Muscle of back (tissue), 13 donors: ENCODE measurements at places on chromosomes 5 and 9.
A peak's percentile ranks its signal among the peaks of the same experiment; 100 is the strongest.

DNA sequence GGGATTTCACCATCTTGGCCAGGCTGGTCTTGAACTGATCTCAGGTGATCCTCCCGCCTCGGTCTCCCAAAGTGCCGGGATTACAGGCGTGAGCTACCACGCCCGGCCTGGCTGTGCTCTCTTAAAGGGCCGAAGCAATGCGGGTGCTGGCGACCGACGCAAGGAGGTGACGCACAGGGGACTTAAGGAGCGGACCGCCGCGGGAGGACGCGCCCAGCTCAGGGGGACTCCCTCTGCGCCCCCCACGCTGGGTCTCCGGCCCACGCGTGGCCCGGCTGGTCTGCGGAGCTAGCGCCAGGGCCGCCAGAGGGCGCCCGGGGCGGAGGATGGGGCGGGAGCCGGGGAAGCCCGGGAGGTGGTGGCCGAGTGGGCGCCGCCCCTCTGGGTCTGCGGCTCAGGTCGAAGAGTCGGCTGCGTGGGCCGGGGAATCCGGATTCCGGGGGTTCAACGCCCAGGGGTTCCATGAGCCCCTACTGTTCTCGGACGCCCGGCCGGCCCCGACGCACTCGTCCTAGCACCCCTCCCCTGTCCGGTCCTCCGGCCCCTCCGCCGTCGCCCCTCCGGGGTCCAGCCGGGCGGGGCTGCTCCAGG, 502 bp upstream of the CERCAM start:
- peak; percentile 67 for DNase-seq

DNA sequence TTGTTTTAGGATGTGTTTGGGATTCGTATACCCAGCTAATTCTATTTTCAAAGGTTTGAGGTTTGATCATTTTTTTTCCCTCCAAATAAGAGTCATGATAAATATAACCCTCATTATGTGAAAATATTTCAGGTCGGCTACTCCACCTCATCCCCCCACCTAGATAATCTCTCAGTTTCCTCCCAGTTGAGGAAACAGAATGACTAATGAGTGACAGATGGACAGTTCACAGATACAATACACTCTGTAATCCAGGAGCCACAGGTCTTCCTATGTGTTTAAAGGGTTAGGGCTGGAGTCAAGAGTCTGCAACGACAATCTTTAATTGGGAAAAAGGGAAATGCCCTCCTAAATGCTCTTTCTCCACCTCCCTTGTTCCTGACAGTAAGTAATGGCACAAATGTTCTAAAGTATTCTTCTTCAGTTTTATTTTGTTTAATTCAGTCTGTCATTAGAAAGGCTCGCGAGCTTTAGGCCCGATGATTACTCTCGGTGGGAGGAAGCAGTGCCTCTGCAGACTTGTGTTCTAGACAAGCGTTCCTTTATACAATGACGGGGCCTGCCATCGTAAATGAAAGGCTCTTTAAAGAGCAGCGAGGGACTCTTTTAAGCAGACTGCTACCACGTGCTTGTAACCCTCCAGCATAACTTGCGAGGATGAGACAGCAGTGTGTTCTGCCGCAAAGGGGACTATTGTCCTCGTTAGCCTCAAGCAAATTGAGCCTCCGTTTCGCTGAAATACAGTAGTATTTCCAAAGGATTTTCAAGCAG, 69.0 kb downstream of the MEF2C start:
- DNase-seq = no peak

DNA sequence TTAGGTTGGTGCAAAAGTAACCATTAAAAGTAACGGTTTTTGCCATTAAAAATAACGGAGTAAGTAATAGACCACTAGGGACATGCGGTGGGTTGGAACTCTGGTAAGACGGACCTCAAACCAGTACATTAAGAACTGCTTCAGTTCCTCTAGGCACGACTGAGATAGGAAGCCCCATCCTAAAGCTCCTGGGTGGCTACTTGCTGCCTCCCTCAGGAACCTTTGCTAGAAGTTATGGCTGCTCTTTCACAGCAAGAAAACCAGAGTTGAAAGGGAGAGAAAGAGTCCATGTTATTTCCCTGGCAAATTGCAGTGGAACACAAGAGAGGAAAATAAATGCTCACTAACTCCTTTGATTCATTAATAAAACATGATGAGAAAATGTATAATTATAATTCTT, 47.6 kb downstream of the MCTP1 start:
- DNase-seq = no peak

DNA sequence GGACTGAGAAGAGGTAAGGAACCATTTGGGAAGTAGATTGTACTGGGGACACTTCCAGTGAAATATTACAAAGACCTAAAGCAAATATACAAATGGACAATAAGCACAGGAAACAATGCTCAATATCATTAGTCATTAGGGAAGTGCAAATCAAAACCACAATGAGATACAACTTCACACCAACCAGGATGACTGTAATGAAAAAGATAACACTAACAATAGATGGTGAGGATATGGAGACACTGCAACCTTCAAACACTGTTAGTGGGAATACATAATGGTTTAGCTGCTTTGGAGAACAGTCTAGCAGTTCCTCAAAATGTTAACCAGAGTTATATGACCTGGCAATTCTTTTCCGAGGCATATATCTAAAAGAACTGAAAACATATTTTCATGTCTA, 149.7 kb downstream of the TRPM3 start:
- DNase-seq = no peak

DNA sequence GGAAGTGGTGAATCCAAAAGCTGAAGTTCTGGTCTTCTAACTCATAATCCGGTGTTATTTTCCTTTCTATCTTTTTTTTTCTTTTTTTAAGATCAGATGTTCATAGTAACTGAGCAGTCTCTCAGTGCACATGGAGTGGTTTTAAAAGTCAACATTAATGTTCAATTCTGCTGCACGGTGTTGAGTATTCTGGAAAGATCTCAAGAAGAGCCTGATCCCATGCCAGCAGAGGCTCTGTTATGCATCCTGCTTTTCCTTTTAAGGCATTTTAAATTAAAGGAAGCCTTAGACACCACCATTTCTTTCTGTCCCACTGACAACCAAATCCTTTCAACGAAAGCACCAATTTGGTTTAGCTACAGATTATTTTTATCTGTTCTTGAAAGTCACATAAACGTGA, 33.4 kb downstream of the SEMA5A start:
- DNase-seq = peak; percentile 74

DNA sequence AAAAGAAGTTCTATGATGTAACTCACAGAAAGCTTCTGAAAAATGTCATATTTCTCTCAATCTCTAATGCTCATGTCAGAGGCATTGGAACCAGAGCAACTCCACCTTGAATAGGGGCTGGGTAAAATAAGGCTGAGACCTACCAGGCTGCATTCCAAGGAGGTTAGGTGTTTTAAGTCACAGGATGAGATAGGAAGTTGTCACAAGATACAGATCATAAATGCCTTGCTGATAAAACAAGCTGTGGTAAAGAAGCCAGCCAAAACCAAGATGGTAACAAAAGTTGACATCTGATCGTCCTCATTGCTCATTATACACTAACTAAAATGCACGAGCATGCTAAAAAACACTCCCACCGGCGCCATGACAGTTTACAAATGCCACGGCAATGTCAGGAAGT, 411.1 kb upstream of the GRIA1 start:
- DNase-seq = no peak

DNA sequence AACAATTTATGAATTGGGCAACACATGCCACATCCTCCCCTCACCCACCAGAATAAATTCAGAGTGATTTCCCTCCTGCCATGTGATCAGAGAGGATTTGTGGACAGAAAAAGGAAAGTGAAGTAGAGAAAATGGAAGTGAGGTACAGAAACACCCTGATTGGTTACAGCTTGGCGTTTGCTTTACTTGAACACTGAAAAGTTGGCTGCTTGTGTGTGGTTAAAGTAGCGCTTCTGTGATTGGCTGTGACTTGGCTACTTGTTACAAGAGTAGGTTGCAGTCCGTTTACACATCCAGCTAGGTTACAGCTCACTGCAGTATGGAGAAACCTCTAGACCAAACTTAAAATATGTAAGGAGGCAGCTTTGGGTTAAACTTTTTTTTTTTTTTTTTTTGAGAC, 205.2 kb upstream of the ZNF608 start:
- no peak for DNase-seq

DNA sequence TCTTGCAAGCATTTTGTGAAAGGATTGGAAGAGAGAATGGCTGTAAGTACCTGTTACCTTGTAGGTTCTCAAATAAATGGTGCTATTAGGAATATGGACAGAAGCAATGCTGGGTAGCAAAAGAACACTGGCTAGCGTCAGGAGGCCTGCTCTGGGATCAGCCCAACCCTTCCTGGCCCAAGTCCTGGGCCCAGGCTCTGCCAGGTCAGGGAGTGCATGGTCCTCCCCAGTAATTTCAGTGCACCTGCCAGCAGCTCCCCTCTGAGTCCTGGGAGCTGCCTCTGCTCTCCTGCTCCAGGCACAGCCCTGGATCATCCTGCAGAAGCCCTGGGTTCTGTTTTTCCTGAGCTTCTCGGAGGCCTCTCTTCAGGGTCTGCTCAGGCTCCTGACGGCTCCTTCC, 89.5 kb upstream of the ARAP3 start:
- DNase-seq = no peak

DNA sequence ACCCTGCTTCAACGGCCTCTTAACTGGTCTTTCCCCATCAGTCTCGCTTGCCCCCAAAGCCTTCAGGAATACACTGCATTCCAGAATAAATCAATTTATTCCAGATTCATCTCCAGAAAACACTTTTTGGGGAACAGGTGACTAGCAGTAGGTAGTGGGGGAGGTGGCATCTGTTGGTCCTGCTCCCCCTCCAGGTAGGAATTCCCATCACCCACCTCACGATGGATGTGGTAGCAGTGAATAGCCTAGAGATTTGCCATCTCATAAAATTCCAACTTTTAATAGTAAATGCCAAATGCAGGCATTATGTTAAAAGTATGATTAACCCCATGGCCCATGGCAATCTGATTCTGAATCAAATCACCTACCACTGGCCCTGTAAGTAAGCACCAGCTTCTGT, 142.7 kb downstream of the MED27 start:
- no peak for DNase-seq

GRCh38 chr5:54115735-54116403, 194.5 kb downstream of the ARL15 start:
- DNase-seq = no peak

- DNase-seq = no peak
Observed at GRCh38 chr5:177523711-177524538, 7.2 kb upstream of the DDX41 start.

GRCh38 chr5:135223891-135224625, 175.0 kb downstream of the MACROH2A1 start:
- no peak for DNase-seq

DNA sequence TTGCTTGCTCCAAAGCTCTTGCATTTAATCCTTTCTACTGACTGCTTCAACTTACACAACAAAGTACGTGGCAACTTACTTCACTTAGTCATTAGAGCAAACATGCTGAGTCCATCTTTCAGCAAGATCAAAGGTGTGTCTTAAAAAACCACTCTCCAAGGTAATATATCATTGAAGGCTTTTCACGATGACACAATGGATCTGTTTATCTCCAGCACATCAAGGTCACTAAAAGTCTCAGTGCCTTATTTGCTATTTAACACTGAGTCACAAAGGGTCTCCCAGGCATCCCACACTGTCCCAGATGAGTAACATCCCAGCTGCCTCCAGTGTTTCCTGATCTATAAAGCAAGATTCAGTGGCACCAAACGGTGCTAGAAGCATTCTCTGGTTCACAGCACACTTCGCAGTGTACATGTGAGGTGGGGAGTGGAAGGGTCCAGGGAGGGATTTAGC, 3.7 kb upstream of the CLK4 start:
- no peak for DNase-seq

DNA sequence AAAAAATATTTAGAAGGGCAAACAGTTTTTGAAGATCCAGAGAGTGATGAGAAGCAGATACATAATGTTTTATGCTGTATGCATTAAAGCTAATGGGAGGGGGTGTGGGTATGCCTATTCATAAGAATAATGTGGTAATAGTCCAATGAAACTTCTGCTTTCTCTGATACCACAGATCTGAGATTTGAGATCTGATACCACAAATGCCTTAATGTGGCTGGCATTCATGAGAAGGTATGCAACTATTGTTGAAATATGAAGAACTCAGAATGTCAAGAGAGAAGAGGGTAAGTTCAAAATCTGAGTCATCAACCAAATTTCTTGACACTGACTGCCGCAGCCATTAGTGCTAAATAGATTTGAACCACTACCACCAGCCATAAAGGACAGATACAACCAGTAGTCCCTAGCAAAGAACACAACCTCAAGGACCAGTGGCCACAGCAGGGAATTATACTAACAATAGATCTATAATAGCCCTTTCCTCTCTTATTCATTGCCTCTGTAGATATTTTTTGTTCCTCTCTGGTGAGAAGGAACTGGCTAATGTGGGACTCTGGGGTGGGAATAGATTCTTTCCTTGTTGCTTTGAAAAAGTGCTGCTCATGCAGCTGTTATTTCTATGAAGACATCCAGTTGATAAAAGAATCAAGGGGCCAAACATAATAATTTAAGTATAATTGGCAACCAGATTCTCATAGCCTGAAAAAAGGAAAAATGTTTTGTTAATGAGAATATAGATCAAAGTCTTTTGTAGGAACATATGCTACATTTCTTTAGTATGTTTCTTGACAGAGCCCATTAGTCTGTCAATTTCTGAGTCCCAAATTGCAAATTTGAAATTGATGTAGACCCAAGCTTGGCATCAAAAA, 256.5 kb upstream of the ZNF608 start:
- no peak for DNase-seq

DNA sequence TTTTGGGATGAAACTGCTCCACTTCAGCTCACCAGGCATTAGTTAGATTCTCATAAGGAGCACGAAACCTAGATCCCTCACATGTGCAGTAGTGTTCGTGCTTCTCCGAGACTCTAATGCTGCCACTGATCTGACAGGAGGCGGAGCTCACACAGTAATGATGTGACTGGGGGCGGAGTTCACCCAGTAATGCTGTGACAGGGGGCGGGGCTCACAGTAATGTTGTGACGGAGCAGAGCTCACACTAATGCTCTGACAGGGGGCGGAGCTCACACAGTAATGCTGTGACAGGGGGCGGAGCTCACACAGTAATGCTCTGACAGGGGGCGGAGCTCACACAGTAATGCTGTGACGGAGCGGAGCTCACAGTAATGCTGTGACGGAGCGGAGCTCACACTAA, 27.1 kb upstream of the LRRC14B start:
- no peak for DNase-seq

GRCh38 chr5:36689225-36689624, 82.8 kb downstream of the SLC1A3 start:
- DNase-seq = no peak

DNA sequence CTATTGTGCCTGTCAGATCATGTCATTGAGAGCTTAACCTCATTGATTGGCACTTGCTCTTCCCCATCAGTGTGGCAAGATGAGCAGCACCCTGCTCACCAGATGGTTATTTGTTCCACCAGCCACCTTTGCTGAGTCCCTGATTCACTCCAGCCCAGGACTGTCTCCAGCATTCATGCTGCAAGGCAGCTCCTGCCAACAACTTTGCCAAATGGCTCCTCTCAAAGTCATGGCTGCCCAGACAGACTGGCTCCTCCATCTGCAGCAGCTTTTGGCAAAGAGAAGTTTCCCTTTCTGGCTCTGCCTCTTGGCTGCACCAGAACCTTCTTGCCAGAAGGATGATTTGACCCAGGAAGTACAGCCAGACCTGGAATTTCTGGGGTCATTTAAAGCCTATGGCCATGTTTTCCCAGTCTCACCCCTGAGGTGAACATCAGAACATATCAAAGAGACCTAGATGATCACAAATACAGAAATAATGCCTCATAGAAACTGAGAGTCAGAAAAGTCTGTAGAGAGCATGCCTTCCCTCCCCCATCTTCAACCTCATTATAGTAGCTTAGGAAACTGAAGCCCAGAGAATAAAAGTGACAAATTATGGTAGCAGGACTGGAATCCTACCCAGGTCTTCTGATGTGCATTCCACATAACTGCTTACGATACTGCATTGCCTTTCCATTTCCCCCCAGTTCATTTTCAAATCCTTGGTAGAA, 10.4 kb downstream of the PPP2R2B start:
- DNase-seq = no peak
